Spleen (tissue), 13 donors: ENCODE measurements at places on chromosomes 1 and 21. TPM values are rescaled to one million over a fixed set of nuclear protein-coding genes. Genes with fewer than 3 reads are reported as not detected.

The CLDN17 gene
- not detected for total RNA-seq

The KLHDC9 gene
- 1.1 TPM for total RNA-seq

The AVPR1B gene
- total RNA-seq = not detected

The COL11A1 gene
- 11.1 TPM for total RNA-seq

The SLC45A1 gene
- total RNA-seq = 2.4 TPM

The TMEM200B gene
- 3.9 TPM for total RNA-seq

The RUNX3 gene
- 76.3 TPM for total RNA-seq

The TSPAN1 gene
- 3.2 TPM for total RNA-seq

The DCDC2B gene
- total RNA-seq = not detected

The IARS2 gene
- 40.6 TPM for total RNA-seq

The FMO1 gene
- total RNA-seq = not detected
